ENCODE measurements at places on chromosomes 3 and 15.

DNA sequence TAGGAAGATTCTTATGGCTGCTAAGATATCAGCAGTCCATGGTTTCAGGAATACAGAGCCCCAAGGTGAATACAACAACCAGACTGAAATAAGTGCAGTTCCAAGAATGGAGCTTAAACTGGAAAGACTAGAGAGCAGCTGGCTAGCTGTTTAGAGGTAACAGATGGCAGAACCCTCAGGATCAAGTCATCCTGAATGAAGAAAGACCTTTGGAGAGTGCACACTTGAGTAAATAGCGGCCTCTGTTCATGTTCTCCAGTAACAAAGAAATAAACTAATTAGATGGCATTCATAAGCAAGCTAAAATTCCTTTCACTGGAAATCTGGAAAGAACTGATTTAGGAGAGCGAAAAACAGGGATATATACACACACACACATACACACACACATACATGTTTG is 968.4 kb downstream of the FHIT start:
- DNase-seq, result no peak

DNA sequence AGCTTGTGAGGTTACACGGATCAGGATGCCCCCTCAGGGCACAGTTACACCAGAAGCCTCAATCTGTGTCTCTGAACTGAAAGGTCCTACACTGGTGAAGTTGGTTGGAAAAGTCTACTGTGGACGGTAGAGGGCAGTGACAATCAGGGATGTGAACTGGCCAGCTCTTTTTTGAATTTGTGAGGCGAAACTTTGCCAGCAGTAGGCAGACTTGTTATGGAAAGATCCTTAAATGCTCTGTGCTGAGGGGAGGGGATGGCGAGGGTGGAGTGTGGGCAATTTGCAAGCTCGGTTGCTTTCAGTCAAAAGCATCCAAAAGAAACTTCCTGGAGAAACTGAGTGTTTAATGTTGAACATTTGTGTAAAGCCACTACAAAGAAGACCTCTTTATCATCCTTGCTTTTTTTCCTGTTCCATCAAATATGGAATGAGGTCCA is 127.4 kb upstream of the ABHD17C start:
- DNase-seq, result no peak

DNA sequence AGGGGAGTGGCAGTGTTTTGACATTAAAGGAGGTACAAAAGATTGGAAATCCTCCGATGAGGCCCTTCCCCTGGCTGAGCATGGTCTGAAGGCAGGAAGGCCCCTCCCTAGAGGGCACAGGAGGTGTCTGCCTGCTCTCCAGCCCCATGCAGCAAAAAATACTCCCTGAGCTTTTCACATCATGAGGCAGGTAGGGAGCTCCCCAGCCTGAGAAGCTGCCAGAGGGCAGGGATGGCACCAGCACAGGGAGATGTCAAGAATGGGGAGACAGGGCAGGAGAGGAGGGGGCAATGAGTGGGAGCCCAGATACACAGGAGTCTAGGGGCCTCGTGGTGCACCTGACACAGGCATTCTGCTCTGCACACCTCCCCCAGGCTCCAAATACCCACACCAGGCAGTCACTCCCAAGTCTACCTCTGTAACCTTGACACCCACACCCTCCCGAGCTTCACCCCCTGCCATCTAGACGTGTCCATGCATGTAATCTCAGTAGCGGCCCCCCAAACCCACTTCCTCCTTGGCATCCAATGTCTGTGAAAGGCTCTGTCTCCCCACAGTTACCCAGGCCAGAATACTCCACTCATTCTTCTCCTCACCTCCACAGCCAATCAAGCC is 22.9 kb downstream of the GRAMD2A start:
- no peak for DNase-seq

DNA sequence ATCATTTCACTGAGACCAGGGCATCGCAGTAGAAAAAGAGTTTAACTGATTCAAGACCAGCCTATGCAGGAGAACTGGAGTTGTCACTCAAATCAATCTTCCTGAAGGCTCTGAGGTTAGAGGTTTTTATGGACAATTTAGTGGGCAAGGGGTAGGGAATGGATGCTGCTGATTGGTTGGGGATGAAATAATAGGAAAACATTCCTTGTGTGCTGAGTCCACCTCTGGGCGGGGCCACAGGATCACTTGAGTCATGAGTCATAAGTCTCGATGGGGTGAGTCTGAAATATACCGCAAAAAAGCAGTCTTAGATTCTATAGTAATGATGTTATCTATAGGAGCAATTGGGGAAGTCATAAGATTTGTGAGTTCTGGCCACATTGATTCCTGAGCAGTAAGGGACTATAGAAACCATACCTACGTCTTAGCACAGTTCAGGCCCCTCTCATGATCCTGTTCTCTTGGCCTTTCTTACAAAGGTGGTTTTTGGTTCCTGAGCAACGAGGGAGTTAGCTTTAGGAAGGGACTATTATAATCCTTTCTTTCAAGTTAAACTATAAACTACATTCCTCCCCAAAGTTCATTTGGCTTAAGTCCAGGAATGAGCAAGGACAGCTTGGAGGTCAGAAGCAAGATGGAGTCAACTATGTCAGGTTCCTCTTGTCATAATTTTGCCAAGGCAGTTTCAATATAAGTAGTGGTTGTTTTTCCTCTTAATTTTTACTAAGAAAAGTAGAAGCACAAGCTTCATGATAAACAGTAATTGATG is 2.7 kb upstream of the OPA1 start:
- no peak for DNase-seq

- no peak for DNase-seq
Observed at GRCh38 chr3:851098-851790, 241.6 kb upstream of the CNTN6 start.

DNA sequence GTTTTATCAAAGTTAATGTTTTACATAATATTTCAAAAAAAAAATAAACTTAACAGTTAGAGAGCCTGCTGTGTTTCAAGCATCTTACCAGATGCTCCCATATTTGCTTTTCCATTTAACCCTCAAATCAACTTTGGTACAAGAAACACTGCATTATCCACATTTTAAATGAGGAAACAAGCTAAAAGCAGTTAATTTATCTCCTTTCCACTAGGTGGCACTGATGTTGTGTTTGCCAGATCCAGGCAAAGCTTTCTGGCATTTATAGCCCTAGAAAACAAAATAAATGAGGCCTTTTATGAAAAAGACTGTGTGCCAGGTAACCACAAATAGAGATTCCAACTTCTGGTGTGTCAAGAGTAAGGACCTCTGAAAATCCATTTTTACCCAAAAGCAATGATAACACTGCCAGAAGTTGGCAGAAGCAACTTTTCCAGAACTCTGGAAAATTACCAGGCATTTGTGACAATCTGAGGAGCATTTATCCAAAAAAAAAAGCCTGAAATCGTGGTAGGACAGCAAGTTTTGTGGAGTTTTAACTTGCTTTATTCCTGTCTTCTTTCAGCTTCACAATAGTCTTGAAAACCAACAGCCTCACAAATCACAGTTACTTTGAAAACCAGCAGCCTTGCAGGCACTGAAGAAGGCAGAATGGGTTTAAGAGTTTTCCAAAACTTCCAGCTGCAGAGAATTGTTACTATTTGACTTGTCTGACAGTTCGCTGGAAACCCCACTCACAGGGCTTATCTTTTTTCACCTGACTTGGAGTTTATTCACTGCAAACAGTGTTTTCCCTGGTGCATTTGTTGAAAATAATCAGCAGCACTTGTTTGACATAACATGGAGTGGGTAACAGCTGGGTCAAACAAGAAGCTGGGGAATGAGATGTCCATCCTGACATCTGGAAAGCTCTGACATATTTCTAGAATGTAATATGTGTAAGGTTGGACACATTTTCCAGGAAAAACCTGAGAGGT is 9.2 kb downstream of the FAM162A start:
- no peak for DNase-seq

GRCh38 chr15:33795070-33795469 is 173.2 kb upstream of the CHRM5 start:
- DNase-seq, result no peak

GRCh38 chr15:80489030-80489594 is 84.9 kb downstream of the ARNT2 start:
- no peak for DNase-seq

GRCh38 chr15:100770661-100771584 is 108.7 kb upstream of the ALDH1A3 start:
- no peak for DNase-seq

DNA sequence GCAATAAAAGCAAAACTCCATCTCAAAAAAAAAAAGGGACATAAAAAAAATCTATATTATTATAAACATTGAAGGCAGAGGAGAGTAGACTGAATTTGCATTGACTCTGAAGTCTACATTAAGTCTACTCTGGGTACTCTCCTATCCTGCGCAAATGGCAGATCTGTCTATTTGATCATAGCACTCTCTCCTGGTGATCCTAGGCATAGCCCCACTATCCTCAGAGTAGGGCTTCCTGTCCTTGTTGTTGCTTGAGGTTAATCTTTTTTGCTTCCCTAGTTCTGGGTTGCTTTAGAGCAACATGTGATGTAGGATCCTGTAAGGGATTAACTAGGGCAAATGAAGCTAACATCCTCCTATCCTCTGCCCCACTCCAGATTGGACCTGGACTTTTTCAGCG is 82.1 kb upstream of the LRRFIP2 start:
- no peak for DNase-seq

DNA sequence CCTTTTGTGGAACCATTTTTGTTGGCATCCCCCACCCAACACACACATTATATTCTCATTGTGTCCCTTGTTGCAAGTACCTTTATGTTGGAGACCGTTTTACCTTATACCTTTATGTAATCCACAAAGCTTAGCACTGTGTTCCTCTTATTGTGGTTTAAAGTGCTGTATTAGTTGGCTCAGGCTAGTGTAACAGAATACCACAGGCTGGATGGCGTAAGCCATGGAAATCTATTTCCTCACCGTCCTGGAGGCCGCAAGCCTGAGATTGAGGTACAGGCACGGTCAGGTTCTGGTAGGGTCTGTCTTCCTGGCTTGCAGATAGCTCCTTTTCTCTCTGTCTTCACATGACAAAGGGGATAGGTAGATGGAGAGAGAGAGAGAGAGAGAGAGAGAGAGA is 302.8 kb downstream of the ROBO2 start:
- no peak for DNase-seq

DNA sequence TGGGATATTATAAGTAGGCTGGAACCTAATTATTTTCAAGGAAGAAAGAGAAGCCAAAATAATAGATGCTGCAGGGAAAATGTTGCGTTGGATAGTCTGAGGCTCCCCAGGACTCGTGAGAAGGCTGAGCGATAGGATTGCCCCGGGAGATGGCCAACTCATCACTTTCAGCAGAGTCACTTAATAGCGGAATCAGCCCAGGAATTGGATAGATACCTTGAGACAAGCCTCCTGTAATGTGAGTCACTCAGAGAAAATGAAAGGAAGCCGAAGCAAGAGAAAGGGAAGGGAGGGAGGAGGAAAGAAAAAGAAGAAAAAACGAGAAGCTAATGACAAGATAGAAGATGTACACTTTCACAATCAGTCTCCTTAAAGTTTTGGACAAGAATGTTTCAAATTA is 94.3 kb downstream of the SQOR start:
- no peak for DNase-seq

- no peak for DNase-seq
Observed at GRCh38 chr15:69685512-69686452, 233.2 kb downstream of the RPLP1 start.

GRCh38 chr3:108152274-108152673 is 61.4 kb upstream of the CD47 start:
- DNase-seq, result no peak

- DNase-seq, result no peak
Observed at GRCh38 chr15:82543160-82543559, 2.9 kb upstream of the RPS17 start.

DNA sequence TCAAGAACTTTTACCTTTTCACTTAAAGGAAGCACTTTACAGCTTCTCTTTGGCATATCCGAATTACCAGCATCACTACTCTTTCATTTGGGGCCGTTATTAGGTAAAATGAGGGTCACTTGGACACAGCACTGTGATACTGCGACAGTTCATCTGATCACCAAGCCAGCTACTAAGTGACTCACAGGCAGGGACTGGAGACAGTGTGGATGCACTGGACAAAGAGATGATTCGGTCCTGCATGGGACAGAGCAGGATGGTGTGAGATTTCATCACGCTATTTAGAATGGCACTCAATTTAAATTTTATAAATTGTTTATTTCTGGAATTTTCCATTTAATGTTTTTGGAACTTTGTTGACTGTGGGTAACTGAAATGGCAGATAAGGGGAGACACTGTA is 166.9 kb upstream of the IL12A start:
- no peak for DNase-seq

- no peak for DNase-seq
Observed at GRCh38 chr15:69562116-69562515, 109.5 kb downstream of the RPLP1 start.

- no peak for DNase-seq
Observed at GRCh38 chr3:7999384-7999783, 502.2 kb upstream of the LMCD1 start.

- no peak for DNase-seq
Observed at GRCh38 chr15:100572362-100572983, 29.5 kb downstream of the LINS1 start.

GRCh38 chr3:44883999-44884431 is 9.6 kb downstream of the TGM4 start:
- DNase-seq, result peak; percentile 40

GRCh38 chr3:171556574-171557145 is 96.5 kb upstream of the TNIK start:
- no peak for DNase-seq

- DNase-seq, result no peak
Observed at GRCh38 chr3:188180114-188180513, 26.2 kb downstream of the LPP start.

DNA sequence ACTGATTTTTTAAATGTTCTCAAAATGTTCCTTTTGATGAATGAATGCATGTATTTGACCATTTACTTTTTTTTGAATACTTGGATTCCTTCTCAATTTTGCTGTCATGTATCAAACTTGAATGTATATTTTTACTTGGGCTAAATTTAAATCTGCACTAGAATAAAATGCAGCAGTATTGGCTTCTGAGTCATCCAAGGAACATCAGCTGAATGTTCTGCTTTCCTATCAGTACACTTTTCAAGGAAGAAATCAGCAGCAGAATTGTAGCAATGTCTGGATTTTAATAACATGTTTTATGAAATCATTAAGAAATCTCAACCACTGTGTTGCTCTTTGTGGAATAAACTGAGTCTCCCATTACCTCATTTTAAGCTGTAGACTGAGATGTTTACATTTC is 57.0 kb upstream of the COL6A6 start:
- DNase-seq, result no peak

- no peak for DNase-seq
Observed at GRCh38 chr3:72227486-72228070, 442.6 kb upstream of the PROK2 start.

DNA sequence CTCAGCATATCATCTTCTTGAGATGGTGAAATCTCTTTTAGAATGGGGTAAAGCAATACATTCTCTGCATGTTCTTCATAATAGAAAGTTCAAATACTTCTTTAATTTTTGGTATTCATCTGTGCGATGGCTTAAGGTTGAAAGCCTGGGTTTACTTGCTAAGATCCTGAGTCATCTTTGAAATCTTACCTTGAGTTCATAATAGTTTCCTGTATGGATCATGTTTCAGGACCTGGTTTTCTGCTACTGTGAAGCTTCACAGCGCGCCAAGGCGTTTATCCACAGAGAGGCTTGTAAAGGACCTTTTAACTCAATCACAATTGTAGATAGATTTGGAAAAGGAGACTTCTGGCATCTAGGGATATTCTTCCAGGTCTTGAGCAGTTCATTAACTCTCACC is 39.0 kb downstream of the MED12L start:
- DNase-seq, result no peak

- DNase-seq, result no peak
Observed at GRCh38 chr3:44160818-44161217, 80.9 kb upstream of the TOPAZ1 start.
